Esophagus mucosa (tissue), 1 donor: ENCODE measurements at places on chromosomes 2 and 18.

DNA sequence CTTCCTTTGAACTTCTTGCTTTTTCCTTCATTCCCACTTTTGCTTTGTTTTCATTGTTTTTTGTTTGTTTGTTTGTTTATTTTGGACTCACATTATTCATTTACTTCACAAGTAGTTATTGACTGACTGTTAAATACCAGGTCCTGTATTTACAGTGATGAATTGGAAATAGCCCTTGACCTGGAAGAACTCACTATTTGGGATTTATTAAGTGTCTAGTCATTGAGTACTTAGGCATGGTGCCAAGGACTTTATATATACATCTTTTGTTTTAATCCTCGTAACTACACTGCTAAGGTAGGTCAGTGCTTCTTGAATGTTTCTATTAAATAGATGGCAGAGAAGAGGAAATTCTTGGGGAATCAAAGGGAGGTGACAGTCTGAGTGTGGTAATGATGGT, 11.1 kb downstream of the SPOPL start:
- peak; percentile 52 for ATAC-seq

- ATAC-seq = no peak
Observed at GRCh38 chr2:23367760-23368159, 17.2 kb upstream of the KLHL29 start.

GRCh38 chr18:64659196-64659595, 510.3 kb upstream of the LINC00305 start:
- ATAC-seq = no peak

GRCh38 chr2:202432776-202433175, 56.6 kb downstream of the BMPR2 start:
- no peak for ATAC-seq

- ATAC-seq = no peak
Observed at GRCh38 chr2:17583646-17584045, 43.1 kb downstream of the VSNL1 start.

GRCh38 chr18:6281874-6282273, 132.8 kb downstream of the L3MBTL4 start:
- ATAC-seq = no peak

DNA sequence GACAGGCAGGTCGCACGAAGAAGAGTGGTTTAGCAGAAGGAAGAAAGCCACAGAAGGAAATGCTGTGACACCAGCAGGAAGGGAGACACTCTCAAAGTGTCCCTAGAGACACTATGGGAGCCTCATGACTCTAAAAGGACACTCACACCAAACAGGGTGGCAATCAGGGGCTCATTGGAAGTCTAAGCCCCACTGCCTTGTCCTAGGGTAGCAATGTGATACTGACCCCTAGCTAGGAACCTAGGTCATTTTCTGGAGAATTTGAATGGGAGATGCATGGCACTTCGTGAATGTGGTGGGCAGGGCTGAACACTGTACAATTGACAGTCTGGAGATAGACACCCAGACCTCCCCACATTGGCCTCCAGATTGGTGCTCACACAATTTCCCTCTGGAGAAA, 385.0 kb downstream of the EIPR1 start:
- ATAC-seq = no peak

DNA sequence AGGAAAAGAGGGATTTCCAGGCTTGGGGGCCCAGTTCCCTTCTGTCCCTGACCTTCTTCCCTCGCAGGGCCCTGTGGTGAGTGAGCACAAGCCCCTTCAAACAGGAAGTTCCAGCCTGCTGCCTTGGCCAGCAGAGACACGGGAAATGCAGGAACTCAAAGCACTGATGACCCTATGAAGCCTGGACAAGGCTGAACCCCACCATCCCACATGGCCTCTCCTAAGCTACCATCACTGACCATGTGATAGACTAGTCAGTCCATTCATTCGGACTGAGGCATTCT, 196.4 kb downstream of the TNS1 start:
- ATAC-seq = no peak

- ATAC-seq = peak; percentile 93
Observed at GRCh38 chr18:63604791-63605567, 17.8 kb downstream of the SERPINB13 start.

DNA sequence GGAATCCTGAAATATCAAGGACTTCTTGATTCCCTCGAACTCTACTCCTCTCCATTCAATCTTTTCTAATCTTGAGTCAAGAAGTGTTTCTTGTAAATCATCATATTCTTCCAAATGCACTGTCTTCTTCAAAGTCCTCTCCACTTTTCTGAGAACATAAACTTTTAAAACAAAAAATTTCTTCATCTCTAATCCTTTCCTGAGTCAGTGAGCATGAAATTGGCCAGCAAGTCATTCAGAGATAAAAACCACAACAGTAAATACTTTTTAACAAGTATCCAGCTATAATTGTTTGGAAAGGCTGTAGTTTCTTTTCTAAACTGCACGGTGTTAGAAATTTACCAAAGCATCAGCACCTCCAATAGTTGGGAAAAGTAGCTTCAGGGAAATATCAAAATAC, 312.6 kb upstream of the GALNT5 start:
- no peak for ATAC-seq

DNA sequence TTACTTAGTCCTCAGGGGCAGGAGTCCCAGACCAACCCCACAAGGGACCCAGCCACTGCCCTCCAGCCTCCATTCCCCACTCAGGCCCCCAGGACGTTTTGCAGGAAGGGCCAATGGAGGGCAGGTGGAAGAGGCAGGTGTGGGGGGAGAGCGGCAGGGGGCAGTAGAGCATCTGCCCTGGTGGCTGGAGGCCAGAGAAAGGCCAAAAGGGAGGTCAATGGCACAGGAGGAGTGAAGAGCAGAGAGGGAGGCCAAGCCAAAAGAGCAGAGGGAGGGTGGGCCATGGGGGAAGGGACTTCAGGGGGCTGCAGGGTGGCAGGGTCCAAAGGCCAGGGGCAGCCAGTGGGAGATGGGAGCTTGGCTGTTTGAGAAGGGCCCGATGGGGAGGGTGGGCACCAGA, 17.3 kb upstream of the GPR55 start:
- no peak for ATAC-seq

GRCh38 chr2:12163866-12164265, 417.4 kb downstream of the LPIN1 start:
- no peak for ATAC-seq

GRCh38 chr2:113875135-113875534, 14.8 kb upstream of the ACTR3 start:
- no peak for ATAC-seq

- ATAC-seq = peak; percentile 58
Observed at GRCh38 chr2:9656270-9656766, 25.5 kb upstream of the YWHAQ start.

- no peak for ATAC-seq
Observed at GRCh38 chr18:44133483-44133882, 547.2 kb upstream of the SETBP1 start.

- ATAC-seq = no peak
Observed at GRCh38 chr2:129763966-129764365, 215.5 kb upstream of the RAB6C start.

- no peak for ATAC-seq
Observed at GRCh38 chr2:55108456-55109160, 58.4 kb upstream of the RTN4 start.

- ATAC-seq = no peak
Observed at GRCh38 chr2:223508372-223508771, 93.8 kb downstream of the SCG2 start.

DNA sequence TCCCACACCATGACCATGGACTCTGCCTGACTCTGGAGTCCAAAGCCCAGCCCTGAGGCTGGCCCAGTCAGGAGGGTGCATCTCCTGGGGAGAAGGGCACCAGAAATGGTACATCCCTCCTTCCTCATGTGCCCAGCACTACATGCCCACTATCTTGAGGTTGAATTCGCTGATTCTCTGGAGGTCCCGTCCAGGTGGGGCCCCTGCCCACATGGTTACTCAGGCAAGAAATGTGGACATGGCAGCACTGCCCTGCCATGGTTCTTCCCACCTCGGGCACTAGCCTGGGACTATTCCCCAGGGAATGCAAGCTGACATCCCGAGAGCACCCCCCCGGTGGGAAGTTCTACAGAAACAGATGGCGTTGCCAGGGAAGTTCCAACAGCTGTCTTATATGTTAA, 15.3 kb upstream of the HES6 start:
- no peak for ATAC-seq

DNA sequence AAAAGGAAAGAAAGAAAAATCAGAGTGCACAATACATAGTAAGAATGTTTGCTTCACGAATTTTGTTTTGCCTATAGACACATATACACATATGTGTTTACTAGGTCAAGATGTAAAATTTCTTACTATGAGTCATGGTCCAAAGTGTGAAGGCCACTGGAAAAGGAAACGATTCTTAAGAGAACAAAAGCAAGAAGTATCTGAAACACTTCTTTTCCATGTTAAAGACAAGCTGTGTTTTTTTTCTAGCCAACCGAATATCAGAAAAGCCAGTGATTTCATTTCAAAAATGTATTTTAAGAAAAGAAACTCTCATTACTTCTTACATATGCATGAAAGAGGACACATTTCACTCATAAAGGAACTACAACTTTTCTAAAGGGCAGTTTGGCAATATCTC, 24.9 kb downstream of the PECR start:
- ATAC-seq = no peak

DNA sequence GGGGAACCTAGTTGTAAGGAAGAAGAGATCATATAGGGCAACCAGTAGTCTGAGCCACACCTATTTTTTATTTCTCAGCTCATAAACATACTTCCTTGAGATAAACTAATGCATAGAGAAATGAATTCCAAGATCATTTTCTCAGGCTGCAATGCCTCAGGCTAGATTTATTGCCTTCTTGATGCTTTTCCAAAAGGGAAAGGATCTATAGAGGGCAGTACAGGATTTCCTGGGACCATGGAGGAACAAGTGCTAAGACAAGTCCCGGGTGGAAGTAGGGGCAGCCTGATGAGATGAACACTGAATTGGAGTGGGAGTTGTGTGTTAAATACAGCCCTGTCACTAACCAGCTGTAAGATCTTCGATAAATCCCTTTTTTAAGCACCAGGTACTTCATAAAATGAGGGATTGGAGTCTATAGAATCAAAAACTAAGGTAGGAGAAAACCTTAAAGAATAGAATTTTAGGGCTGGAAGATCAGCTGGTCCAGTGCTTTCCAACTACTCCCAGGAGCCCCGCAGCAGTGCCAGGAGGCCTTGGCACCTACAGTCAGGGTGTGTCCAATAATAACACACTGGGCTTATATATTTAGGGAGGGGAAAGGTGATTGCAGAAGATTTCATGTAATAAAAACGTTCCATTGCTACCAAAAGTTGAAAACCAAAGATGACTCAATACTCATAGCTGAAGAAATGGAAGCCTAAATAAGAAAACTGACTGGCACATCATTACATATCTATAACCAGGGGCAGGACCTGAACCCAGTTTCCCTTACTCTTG, 58.1 kb downstream of the SERTAD2 start:
- peak; percentile 26 for ATAC-seq

- ATAC-seq = no peak
Observed at GRCh38 chr18:21049306-21049705, 62.3 kb downstream of the ROCK1 start.

- no peak for ATAC-seq
Observed at GRCh38 chr18:14914771-14915170, 166.8 kb downstream of the ANKRD30B start.

DNA sequence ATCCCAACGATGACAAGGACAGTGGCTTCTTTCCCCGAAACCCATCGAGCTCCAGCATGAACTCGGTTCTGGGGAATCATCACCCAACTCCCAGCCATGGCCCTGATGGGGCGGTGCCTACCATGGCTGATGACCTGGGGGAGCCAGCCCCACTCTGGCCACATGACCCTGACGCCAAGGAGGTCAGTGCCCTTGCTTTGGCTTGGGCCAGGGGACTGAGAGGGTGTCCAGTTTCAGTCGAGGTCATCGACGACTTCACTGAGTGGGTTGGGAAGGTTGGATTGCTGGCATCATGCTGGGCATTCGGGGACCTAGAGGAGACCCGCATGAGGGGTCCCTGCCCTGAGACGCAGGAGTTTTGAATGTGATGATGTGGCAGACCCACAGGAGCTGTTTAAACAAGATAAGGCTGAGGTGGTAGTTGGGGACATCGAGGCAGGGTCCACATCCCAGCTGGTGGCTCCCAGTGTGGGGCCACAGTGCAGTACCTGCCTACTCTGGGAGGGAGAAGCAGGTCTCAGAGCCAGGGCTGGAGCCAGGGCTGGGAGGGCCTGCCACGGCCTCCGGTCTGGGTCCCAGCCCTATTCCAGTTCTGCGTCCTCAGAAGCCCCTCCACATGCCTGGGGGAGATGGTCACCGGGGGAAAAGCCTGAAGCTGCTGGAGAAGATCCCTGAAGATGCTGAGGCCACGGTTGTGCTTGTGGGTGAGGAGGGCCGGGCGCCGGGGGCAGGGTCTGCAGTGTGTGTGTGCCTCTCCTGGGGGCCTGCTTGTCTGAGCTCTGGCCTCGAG, 6.0 kb downstream of the SLC4A3 start:
- ATAC-seq = no peak

GRCh38 chr2:101574622-101575021, 99.7 kb upstream of the RFX8 start:
- no peak for ATAC-seq

DNA sequence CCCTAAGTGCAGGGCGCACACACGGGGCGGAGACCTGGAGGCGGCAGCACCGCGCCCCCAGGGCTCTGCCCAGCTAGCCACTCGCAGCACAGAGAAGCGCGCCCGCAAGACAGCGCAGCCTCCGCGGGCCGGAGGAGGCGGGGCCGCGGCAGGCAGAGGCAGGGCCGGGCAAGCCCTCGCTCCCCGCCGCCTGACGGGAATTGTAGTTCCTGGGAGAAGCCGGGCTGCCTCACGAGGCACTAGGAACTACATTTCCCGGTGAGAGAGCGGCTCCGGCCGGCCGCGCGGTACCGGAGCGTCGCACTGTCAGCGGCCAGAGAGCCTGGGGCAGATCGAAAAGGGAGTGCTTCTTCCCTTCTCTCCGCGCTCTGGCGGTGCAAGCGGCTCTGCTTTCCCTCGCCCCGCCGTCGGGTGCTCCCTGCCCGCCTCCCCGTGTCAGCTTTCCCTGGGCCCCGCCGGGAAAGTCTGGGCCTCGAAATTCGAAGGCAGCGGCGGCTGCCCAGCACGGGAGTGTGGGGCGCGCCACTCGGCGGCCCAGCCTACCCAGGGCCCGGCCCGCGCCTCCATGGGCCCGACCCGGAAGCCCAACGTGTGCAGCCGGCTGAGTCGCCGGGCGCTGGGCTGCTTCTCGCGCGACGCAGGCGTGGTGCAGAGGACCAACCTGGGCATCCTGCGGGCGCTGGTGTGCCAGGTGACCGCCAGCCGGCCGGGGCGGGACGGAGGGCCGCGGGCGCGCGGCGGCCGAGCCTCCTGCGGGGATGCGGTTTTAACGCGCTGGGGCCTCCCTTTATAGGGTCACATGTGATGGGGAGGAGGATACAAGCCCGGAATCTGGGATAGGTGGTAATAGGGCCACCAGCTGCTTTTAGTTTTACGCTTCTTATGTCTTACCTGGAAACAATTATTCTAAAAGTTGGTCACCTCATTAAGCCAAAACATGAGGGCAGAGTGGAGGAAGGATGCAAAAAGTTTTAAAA, at the start of gene DCAF17:
TSS of gene DCAF17 (plus strand) at position 214 of the 977 bp plus-strand sequence. CDS start at position 566, 352 bp downstream.
- ATAC-seq = peak; percentile 96

- ATAC-seq = no peak
Observed at GRCh38 chr2:140627136-140627535, 1503.7 kb downstream of the LRP1B start.

GRCh38 chr2:7627583-7627982, 710.4 kb downstream of the RNF144A start:
- ATAC-seq = no peak

GRCh38 chr2:142617461-142617860, 260.0 kb upstream of the KYNU start:
- no peak for ATAC-seq
